ENCODE measurements at places on chromosomes 16 and 17. TPM values are rescaled to one million over a fixed set of nuclear protein-coding genes. Genes with fewer than 3 reads are reported as not detected.
A peak's percentile ranks its signal among the peaks of the same experiment; 100 is the strongest.

DNA sequence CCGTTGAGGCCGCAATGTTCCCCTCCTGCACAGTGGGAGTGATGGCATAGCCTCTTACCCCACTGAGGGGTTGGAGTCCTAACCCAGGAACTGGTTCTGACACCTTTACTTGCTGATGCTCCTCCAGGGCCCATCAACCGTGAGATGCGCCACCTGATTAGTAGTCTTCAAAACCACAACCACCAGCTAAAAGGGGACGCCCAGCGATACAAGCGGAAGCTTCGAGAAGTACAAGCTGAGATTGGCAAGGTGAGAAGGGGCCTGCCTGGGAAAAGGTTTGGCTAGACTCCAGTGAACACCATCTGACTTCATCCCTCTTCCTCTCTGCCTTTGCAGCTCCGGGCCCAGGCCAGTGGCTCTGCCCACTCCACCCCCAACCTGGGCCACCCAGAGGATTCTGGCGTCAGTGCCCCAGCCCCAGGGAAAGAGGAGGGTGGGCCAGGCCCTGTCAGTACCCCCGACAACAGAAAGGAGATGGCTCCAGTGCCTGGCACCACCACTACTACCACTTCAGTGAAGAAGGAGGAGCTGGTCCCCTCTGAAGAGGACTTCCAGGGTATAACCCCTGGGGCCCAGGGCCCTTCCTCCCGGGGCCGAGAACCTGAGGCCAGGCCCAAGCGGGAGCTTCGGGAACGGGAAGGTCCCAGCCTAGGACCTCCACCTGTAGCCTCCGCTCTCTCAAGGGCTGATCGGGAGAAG, 5.8 kb downstream of the RNF40 start:
- no peak for DNase-seq
- no peak overlapping the region for H3K27ac ChIP-seq

DNA sequence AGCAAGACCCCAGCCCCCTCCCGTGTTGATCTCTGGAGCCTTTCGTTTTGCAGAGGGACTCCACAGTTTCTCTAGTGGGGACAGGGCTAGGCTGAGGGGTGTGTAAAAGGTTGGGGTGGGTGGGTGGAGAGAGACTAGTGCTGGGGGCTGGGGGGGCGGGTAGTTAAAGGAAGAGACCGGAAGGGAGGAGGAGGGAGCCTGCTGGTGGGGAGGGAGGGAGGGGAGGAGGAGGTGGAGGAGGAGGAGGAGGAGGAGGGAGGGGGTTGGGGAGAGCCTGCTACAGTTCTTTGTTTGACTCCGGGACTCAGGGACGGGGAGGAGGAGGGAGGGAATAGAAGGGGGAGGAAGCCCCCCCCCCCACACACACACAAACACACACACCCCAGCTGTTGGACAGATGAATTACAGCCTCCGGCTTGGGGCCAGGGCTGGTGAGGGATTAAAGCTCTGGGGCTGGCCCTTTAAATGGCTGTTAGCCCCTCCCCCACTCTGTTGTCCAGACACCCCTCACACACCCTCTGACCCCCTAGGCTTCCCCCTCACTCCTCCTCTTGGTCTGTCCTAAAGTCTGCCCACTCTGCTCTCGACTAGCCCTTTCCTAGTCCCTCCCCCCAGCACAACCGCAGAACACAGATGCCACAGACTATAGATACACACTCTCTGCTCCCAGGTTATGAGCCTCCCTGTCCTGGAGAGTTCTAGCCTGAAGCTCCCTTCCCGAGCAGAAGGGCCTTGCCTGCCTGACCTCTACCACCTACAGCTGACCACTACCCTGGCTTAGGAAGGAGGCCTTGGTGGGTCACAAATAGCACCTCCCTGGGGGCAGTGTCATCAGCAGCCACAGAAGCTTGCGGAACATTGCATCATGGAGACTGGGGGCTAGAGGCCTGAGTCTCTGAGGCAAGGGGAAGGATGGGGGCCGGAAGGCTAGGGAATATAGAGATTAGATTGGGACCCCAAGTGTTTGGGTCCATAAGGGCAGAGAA, 4.4 kb downstream of the KDM6B start:
- H3K27me3 ChIP-seq = peaks cover 74% of the 10 kb centered on the region
- peaks cover 6% of the 10 kb centered on the region for H3K36me3 ChIP-seq
- DNase-seq = peak; percentile 78
- peaks cover 25% of the 10 kb centered on the region for H3K4me1 ChIP-seq
- no peak overlapping the region for H3K27ac ChIP-seq

DNA sequence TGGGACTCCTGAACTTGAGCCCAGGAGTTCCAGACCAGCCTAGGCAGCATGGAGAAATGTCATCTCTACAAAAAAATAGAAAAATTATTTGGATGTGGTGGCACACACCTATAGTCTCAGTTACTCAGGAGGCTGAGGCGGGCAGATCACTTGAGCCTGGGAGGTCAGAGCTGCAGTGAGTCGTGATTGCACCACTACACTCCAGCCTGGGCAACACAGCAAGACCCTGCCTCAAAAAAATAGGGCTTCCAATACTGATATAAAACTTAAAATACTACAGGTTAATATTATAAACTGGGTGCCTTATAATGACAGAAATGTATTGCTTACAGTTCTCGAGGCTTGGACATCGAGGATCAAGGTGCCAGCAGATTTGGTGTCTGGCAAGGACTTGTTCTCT, 10.6 kb downstream of the CES2 start:
- H3K27ac ChIP-seq = no peak overlapping the region
- no peak for DNase-seq
- peaks cover 37% of the 10 kb centered on the region for H3K27me3 ChIP-seq
- no peak overlapping the region for H3K4me3 ChIP-seq
- H3K36me3 ChIP-seq = no peaks in the 10 kb centered on the region

GRCh38 chr17:27381007-27381501, 75.2 kb upstream of the KSR1 start:
- 0 out of 2 replicates have a peak, but pooled peaks cover 4% of the 10 kb centered on the region for H3K4me1 ChIP-seq
- H3K27ac ChIP-seq = no peak overlapping the region
- no peak overlapping the region for H3K4me3 ChIP-seq
- peak; percentile 95 for DNase-seq
- H3K27me3 ChIP-seq = no peaks in the 10 kb centered on the region

PPY gene
- total RNA-seq = not detected

KRTAP2-3 gene
- total RNA-seq = not detected

KRTAP9-8 gene
- total RNA-seq = not detected

Data from GM23338 (cell line).